ENCODE measurements at places on chromosomes 3 and 15.

DNA sequence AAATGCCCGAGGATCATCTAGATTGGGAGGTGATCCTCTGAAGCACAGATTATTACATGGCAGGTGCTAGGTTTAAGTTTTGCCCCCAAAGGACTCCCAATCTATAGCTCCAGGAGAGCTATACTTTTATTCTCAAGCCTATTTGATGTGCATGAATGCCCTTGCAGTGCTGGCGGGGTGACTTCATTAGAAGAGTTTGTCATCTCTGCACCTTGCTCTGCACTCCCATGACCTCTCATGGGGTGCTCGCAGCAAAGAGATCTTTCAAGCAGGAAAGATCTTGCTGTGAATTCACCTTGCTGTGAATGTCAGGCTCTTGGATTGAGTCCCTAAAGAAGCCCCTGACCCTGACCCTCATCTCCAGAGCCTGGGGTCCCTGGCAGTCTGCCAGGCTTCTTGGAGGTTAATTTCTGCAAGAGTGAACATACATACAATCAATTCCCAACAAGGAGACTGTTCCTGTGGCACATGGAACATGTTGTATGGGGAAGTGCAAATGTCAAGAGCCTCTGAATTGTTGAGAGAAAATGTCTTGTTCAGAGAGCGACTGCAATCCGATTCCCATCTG, 45.9 kb downstream of the FAM43A start:
- no peak for DNase-seq

DNA sequence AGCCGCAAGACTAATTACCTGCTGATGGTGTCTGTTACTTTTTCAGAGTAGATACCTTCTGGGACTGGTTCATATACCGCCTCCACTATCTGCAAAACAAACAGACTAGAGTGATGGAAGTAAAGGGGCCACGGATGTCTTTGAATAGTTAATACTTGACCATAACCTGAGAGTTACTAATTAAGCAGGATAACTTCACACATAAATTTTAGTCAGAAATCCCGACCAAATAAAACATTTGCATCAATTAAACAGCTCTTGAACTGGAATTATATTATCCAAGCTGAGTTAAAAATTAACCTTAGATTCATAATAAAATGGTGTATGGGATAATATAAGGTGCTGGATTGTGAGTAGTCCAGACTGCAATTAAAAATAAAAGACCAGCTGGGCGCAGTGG, 167.7 kb downstream of the NEK10 start:
- no peak for DNase-seq

GRCh38 chr3:81302045-81302444, 459.4 kb downstream of the GBE1 start:
- DNase-seq = no peak

DNA sequence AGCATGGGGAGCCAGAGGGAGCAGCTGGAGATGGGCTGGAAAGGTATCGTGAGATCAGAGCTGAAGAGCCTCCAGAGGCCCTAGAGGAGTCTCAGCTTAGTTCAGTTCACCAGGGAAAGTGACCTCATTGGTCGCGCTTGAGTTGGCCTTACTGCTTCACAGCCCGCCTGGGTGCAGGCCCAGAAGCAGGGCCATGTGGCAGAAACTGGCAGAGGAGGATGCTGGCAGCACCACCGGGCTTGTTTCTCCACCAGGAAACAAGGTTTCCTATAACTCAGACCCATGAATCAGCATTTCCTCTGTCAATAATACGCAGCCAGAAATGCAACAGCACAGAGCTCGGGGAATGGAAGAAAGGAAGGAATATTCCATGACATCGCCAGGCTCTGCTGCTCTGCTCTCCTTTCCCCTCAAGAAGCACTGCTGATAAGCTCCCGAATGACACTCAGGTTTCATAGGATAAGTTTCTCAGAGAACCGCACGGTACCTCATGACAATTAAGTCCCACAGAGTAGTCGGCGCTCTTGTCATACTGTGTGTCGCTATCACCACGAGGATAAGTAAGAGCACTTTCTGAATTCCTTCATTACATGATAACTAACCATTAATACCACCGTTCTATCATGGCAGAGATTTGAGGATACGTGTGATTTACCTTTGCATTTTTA, 147.1 kb upstream of the LPP start:
- DNase-seq = no peak

- DNase-seq = no peak
Measured at GRCh38 chr3:51510996-51511395, 11.2 kb upstream of the DCAF1 start.
